Liver (tissue), 10 donors: ENCODE measurements at places on chromosomes 12 and 14. TPM values are rescaled to one million over a fixed set of nuclear protein-coding genes. Genes with fewer than 3 reads are reported as not detected.

The FAM181A gene
- not detected for total RNA-seq

The CCDC92 gene
- total RNA-seq, result 6.0 TPM

The CFAP73 gene
- total RNA-seq, result 0.19 TPM

- no peak for DNase-seq
These were observed 221.7 kb upstream of the NOS1 start for GRCh38 chr12:117583092-117583491.

The CCDC38 gene
- 1.4 TPM for total RNA-seq

The CARMIL3 gene
- total RNA-seq, result 0.17 TPM

The KLRG1 gene
- total RNA-seq, result 2.4 TPM

DNA sequence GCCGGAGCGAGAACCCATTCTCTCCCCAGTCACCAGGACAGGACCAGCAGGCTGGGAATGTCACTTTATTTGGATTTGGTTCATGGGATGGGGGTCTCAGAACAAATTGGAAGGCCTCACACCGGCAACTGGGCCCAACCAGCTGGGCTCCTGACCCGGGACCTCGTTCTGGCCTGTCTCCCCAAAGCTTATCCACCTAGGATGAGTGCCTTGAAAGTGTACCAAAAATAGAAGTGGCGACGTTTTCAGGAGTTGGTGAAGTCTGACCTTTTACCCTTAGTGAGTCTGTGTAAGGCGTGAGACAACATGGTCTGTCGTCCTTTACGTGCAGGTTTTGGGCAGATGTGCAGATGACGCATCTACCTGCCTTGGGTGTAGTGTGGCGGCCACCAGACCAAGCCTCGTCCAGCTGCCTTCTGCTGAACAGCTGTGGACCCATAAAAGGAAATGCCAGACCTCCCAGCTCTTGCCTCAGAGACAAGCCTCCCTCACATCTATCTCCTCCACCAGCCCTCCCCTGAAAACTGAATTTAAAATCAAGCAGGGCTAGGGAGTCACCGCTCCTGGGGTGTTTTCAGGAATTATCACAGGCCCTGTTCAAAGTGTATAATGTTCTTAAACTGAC is 36.6 kb upstream of the CLMN start:
- DNase-seq, result no peak

The EML1 gene
- 14.6 TPM for total RNA-seq

- no peak for DNase-seq
These were observed 50.7 kb upstream of the CSRP2 start for GRCh38 chr12:76929499-76929898.

The CABP1 gene
- total RNA-seq, result 0.05 TPM

- no peak for DNase-seq
These were observed 129.0 kb downstream of the RFLNA start for GRCh38 chr12:124423761-124424515.

GRCh38 chr14:30808576-30808975 is 65.8 kb upstream of the COCH start:
- DNase-seq, result no peak

The CCDC196 gene
- 5.4 TPM for total RNA-seq

DNA sequence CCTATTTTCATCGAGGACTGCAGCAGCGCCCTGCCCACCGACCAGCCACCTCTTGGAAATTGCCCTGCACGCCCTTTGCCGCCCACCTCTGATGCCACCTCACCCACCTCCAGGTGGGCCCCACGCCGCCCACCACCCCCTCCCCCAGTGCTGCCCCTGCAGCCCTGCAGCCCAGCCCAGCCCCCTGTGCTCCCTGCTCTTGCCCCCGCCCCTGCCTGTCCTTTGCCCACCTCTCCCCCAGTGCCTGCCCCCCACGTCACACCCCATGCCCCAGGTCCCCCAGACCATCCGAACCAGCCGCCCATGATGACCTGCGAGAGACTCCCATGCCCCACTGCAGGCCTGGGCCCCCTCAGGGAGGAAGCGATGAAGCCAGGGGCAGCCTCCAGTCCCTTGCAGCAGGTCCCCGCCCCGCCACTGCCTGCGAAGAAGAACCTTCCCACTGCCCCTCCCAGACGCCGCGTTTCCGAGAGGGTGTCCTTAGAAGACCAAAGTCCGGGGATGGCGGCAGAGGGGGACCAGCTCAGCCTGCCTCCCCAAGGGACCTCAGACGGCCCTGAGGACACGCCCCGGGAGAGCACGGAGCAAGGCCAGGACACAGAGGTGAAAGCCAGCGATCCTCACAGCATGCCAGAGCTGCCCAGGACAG is 96.5 kb downstream of the LGMN start:
- DNase-seq, result no peak

GRCh38 chr14:38481952-38482678 is 226.2 kb upstream of the CLEC14A start:
- no peak for DNase-seq

The IRAK4 gene
- total RNA-seq, result 19.1 TPM

DNA sequence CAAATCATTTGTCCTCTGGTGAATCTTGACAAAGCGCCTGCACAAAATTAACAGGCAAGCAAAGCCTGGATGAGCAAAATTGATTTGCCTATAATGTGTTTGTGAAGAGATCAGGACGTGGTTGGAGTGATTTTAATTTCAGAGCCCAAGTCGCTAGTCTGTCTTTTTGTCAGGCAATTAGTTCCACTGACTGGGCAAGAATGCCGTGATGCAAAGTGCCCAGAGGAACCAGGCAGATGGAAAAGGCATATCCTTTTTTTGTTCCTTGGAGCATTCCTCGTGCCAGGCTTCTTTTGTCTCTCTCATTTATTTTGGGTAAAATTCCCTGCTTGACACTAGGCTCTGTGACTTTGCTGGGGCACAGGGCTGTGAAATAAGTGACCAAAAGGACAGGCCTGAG is 65.9 kb upstream of the CCDC198 start:
- DNase-seq, result no peak

DNA sequence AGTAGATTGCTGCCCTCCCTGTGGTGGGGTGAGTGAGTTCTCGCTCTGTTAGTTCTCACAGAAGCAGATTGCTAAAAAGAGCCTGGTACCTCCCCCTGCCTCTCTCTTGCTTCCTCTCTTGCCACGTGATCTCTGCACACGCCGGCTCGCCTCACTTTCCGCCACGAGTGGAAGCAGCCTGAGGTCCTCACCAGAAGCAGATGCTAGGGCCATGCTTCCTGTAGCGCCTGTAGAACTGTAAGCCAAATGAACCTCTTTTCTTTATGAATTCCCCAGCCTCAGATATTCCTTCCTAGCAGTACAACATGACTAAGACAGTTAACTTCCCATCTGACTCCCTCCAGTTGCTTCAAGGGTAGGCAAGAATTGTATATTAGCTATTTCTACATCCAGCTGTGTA is 76.2 kb downstream of the ETV6 start:
- no peak for DNase-seq

DNA sequence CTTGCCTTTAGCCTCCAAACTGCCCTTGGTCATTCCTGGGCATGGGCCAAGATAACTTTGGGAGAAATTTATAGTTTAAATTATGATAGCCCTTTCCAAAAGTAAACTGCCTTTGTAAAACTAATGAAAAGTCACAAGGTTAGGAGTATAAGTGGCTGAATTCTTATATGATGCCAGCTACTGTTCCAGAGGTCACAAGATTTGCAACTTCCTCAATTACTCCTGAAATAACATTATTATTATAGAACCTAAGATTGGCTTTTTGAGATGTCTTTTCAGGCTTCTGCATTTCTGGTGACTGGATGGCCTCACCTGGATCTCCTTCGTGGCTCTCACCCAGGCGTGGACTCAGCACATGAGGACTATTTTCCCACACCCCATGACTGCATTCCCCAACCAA is 55.0 kb downstream of the OSBPL8 start:
- no peak for DNase-seq

DNA sequence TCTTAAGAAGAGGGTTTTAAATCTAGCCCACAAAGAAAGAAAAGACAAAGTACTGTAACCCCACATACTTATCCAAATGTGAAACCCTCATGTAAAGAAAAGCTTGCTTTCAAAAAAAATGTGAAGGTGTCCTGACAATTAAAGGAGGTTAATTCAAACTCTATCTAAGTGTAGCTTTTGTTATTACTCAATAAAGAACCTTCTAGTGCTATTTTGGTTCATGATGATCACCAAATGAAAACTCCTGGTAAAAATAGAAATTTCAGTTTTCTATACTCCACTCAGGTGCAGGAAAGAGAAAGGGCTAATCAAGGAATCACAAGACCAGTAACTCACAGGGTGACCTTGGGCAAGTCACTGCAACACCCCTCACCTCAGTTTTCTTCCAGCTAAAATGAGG is 1.6 kb downstream of the STAB2 start:
- DNase-seq, result no peak

- no peak for DNase-seq
These were observed 18.5 kb downstream of the PPP2R5E start for GRCh38 chr14:63524537-63525155.

DNA sequence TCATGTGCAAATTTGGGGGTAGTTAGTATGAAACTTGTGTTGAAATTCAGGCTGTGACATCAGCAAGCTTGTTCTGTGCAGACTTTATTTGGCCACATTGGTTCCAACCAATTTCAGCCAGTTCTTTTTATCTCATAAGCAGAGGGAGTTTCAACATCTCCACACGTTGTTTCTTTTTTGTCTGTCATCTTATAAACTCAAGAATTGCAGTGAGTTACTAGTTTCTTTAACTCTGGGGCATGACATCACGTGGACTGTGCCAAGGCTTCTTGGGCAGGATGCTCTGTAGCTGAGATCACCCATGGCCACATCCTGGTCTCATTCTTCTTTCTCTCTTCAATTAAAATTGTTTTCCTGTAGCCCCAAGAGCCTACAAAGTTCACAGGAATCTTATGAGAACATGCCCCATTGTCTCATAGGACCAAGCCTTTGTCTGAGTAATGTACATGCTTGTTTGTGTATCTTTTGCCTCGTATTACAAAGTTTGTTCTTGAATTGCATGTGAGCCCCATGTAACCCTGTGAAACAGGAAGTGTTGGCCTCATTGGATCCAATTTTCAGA is 982.0 kb upstream of the TMEM132C start:
- no peak for DNase-seq

- DNase-seq, result no peak
These were observed 2.6 kb downstream of the KRAS start for GRCh38 chr12:25248137-25248536.

The NOP9 gene
- 12.3 TPM for total RNA-seq

GRCh38 chr14:102971314-102971713 is 48.9 kb downstream of the AMN start:
- no peak for DNase-seq

The GLT8D2 gene
- total RNA-seq, result 1.2 TPM

DNA sequence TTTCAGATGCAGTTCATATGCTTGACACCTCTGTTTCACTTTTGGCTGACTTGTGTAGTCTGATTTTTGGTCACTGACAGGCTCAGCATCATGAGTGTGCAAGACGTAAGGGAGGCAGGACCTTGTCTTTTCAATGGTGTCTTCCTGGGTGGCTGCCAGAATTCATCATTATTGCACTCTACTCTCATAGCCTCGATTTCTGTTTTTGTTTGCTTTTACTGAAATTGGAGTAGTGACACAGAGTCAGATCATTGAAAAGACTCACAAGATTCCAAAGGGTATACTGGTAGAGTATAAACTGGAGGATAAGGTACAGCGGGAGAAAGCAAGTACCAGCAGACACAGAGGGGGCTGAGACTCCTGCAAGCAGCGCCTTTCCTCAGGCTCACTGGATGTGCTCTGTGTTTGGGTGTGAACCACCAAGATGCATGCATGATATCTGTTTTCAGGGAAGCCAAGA is 126.3 kb upstream of the FGD4 start:
- no peak for DNase-seq

- no peak for DNase-seq
These were observed 3.2 kb downstream of the KRT86 start for GRCh38 chr12:52277486-52278245.

The KRT79 gene
- total RNA-seq, result not detected

DNA sequence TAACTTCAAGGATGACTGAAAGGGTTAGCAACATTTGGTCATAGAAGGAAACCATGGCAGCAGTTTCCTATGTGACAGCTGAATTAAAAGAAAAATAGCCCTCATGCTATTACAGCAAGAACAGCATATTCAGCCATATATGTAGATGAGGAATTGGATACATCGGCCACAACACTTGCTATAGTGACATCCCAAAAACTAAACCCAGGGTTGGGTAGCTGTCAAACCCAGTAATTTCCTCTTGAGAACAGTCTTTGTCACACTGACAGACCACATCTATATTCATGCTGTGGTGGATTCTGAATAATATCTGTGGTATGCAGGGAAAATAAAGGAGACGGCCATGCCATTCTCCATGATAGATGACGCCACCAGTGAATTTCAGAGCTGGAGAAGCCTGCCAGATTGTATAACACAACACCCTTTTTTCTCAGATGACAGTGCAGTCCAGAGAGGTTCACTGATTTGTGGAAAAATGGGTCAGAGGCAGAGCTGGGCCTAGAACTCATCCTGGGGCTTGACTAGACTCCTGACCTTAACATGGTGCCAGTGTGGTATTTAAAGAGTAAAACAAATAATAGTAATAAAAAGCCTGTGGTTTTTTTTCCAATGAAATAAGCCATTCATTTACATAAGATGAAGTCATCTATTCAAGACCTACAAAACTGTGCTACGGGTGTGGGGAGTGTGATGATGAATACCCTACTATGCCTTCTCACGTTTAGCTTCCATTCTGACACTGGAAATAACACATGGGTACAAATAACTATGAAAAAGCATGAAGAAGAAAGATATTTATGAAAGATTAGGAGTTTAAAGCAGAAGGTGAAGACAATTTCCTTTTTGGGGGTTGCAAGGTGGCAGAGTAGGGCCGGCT is 32.3 kb downstream of the EFCAB11 start:
- DNase-seq, result no peak

- no peak for DNase-seq
These were observed 452.4 kb upstream of the NOVA1 start for GRCh38 chr14:27050208-27050607.

DNA sequence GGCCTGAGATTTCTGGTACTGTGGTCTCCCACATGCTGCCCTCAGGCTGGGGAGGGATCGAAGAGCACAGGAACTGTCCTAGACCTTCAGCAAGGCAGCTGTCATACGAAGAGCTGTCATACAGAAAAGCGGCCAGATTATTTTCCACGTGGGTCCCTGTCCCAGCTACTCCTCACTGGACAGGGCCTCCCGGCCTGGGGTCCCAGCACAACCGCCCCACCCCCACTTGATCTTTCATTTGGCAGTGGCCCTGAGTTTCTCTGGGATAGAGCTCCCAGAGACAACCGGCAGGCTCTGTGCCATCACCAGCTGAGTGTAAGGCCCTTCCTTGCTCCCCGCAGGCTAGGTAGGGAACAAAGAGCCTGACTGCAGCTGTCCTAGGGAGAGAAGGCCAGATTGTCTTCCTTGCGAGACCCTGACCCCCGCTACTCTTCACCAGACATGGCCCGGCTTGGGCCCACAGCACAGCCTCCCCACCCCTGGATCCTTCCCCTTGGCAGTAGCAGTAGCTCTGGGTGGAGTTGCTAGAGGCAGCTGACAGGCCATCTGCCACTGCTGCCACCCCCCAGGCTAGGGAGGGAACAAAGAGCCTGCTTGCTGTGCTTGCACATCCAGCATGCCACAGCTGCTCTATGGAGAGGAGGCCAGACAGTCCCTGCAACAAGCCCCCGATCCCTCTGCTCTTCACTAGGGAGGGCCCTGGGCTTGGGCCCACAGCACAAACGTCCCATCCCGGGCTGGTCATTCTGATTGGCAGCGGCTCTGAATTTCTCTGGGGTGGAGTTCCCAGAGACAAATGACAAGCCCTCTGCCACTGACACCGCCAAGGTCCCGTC is 3.1 kb upstream of the OR4N2 start:
- DNase-seq, result no peak

The B4GALNT3 gene
- 0.25 TPM for total RNA-seq

GRCh38 chr12:114406316-114406983 is 506 bp upstream of the TBX5 start:
- no peak for DNase-seq

The BEST3 gene
- total RNA-seq, result 0.89 TPM
